ENCODE measurements at places on chromosomes 13 and 19.
A peak's percentile ranks its signal among the peaks of the same experiment; 100 is the strongest.

DNA sequence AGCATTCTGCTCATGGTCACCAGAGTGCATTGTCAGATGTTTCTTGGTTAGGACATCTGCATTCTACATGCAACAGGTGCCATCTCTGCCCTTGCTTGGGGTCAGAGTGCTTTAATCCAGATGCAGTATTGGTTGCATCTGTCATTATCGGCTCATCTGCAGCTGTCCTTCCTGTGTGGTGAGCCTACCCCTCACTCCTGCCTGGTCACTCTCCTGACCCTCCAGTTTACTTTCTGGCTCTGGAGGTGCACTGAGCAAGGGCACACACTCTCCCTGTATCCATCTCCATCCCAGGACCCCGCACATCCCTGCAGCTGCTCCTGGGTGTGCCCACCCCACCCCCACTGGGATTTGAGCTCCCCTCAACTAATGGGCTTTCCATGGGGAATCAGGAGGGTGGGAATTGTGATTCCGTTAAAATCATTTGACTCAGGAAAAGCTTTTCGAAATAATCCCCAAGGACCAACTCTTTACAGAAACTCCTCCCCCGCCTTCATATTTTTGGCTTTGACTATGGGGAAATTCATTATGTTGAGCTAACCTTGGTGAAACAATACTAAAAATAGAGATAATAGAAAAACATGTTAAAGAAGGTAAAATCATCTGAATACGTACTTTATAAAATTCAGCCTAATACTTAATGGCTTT lies 70.2 kb downstream of the COL4A2 start:
- no peak for DNase-seq

DNA sequence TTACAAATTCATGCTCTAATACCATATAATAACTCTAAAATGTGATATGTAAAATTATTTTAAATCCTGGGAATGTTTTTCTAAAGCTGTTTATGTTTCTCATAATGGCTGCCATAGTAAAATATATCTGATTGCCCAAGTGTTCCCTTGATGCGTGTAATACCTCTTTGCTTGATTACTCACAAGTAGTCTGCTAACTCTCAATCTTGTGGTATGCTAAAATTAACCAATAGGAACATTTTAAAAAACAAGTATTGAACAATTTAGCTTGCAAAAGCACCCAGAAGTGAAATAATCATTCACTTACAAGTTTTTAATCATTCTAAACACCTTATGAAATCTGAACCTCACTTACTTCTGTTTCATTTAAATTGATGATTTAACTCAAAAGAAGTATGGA lies 386.0 kb upstream of the ATXN8OS start:
- DNase-seq, result no peak

DNA sequence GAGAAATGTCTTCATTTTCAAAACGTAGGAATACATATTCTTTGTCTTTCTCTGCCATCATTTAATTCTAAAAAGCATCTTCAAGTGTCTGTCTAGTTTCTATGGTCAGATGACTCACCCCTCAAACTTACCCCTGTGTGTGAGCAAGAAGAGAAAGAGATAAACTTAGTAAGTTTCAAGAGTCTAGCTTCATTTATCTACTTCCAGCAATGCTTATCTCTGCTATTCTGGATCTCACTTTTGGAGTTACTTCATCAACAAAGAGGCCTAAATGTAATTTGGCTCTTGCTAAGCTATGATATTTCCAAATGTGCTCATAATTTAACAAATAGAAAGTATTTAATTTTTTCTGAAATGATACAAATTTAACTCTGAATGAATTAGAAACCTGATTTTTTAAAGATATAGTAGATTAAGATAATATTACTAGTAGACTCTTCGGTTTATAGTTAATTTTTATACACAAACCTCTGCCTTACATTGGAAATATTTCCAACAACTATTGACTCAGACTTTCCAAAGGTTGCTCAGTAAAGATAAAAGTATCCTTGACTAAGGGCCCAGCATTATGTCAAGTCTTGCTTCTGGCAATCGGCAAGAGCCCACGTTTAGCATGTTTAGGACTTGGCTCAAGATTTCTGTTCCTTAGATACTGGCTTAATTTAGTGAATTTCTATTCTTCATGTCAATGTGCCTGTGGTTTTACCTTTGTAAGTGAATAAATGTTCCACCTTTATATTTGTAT lies 1511.0 kb upstream of the SLC10A2 start:
- DNase-seq, result no peak

DNA sequence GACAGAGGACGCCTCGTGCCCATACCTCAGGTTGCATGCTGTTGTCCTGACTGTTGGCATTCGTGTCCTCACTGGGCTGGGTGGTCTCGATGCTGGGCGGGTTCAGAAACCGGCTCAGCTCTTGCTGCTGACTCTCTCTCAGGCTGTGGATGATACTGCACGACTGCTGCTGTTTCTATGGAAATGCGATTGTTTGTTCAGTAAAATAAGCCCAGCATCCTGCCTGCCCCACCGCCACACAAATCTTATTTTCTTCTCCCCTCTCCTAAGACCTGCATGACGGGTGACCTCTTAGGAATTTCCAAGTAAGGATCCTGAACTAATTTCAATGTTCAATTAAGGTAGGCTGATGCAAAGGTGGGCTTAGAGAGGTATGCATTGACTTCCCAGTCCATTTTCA lies 356.5 kb downstream of the NALCN start:
- no peak for DNase-seq

GRCh38 chr19:17202249-17202648 lies 12.9 kb upstream of the USE1 start:
- DNase-seq, result no peak

DNA sequence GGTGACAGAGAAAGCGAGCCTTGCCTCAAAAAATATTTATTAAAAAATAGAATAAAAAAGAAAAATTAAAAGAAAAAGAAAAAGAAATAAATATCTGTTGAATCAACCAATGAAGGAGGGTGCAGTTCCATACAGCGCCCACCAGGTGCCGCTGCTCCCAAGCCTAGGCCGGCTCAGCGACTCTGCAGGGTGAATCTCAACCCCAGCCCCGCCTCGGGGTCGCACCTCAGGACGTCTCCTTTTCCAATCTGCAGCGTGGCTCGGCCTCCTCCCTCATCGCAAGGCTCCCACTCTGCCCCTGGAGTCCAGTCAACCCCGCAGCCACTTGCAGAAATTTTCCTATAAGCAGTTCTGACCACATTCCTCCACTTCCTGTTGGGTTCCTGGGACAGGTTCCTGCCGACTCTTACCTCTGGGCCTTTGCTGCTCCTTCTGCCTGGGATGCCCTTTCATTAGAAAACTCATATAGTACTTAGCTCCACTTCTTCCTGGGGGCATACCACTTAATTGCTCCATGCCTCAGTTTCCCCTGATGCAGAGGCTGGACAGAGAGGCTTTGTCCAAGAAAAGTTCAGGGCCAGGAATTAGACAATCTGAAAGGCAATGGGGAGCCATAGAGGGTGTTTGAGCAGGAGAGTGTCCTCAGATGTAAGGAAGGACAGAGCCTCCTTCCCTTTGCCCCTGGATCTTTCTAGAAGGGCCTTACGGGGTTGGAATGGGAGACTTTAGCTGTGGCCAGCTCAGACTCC lies 24.3 kb downstream of the NFILZ start:
- DNase-seq, result no peak

DNA sequence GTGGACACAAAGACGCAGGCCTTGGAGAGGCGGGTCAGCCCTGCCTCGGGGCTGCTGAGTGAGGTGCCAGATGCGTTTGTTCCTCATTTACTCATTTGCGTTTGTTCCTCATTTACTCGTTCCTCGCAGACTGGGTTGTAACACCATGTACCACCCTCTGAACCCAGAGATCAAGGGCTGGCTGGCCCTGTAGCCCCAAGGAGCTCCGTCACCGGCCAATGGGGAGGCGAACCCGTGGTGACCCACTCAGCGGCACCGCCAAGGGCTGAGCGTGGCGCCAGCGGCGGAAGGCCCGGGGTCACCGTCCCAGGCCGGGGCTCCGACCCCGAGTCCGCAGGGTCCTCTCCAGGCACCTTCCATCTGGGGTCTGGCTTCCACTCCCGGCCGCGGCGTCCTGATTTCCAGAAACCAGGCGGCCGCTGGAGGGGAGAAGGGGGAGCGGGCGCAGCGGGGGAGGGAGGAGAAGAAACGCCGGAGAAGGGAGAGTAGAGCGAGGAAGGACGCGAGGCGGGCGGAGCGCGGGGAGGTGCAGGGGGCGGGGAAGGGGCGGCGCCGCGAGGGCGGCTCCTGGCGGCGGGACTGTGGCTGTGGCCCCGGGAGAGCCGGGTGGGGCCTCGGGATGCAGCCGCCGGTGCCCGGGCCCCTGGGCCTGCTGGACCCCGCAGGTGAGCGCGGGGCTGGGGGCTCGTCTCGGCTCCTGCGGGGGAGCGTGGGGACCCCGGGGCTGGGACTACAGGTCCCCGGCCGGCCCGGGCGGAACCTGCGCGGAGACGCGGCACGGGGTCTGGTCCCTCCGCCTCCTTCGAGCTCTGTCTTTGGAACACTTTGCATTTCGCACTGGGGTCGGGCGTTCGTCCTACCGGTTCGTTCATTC lies at the start of gene TMEM255B:
Gene TMEM255B (plus strand): TSS at position 576 of the 874 bp plus-strand sequence. CDS start 44 bp downstream, at position 620.
- peak; percentile 32 for DNase-seq

DNA sequence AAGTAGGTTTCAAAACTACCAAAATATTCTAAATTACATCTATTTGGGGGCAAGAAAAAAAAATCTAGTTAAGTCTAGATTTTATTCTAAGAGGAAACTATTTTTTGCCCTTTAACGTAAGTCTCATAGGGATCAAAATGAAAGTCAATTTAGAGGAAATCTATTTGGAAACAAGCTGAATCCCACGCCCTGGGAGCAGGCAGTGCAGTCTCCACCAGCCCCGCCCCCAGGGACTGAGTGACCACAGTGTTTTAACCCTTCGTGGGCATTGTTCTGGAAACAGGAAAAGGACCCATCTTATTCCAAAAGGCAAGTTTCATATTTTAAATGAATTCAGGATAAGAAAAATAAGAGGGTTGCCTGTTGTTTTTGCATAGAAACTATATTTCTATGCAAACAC lies 209.7 kb downstream of the SPRY2 start:
- DNase-seq, result no peak

DNA sequence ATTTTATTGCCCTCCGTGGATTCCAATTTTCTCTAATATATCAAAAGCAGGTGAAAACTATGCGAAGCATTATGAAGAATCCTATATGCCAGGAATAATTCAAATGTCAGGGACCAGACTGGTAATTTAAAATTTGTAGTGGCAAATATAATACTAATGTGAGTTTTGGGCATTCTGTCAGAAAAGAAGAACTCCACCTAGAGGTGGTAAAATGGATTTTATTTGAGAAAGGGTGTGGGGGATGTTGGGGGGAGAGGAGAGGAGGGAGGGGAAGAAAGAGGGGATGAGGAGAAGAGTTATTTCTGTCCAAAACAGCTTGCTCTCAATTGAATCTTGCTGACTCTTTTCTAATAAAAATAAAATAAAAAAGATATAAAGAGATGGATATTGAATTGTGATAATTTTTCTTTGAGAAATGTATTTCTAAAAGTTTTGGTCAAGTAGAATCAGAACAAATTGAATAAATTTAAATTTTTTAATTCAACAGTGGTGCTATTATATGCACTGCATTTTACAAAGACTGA lies 929.3 kb upstream of the SLITRK5 start:
- DNase-seq, result no peak

GRCh38 chr19:28307963-28308362 lies 905.0 kb downstream of the UQCRFS1 start:
- DNase-seq, result no peak

GRCh38 chr13:37138169-37138568 lies 32.7 kb upstream of the CSNK1A1L start:
- DNase-seq, result no peak

DNA sequence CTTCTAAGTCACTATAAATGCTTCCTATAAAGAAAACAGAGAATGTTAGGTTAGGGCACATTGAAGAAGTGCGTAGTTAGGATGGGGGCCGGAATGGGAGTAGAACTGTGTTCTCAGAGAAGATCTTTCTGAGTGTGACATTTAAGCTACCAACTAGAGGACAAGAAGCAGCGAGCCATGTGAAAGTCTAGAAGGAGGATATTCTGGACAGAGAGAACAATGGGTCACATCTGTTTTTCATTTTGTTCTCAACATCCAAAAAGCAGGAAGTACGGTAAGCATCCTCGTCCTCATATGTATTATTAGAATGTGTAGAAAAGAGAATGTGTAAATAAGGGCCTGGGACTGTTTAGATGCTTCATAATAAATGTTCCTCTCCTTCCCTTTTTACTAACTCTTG lies 44.5 kb upstream of the PARP4 start:
- no peak for DNase-seq

DNA sequence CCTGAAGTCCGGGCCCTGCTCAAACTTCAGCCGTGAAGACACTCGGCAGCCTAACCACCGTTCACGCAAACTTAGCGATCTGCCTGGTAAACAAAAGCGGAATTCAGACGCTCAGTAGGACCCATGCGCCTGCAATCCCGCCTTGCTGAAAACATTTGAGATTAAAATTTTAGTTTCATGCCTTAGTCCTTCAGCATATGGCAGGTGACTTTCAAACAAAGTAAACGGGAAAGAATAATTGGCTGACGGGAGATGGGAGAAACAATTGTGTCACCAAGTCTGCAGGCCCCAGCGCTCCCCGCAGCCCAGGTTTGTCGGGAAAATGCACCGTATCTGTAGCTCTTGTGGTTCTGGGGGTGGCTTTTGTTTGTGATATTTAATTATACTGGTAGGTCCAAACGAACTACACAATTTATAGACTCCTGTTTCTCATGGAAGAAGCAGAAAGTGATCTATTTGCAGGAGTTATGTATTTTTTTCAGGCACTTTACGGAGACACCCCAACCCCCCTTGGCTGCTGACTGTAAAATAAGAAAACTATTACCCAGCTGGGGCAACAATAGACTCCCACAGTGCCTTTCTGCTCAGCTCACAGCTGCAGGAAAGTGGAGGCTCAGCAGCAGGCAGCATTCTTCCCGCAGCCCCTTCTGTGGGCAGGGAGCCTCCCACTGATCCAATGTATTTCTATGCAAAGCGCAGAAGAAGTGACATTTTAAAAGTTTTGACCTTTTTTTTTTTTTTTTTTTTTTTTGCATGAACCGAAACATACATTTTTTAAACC lies 94.8 kb downstream of the SOX1 start:
- DNase-seq, result no peak

GRCh38 chr13:95492044-95492801 lies 60.3 kb upstream of the CLDN10 start:
- DNase-seq, result no peak

DNA sequence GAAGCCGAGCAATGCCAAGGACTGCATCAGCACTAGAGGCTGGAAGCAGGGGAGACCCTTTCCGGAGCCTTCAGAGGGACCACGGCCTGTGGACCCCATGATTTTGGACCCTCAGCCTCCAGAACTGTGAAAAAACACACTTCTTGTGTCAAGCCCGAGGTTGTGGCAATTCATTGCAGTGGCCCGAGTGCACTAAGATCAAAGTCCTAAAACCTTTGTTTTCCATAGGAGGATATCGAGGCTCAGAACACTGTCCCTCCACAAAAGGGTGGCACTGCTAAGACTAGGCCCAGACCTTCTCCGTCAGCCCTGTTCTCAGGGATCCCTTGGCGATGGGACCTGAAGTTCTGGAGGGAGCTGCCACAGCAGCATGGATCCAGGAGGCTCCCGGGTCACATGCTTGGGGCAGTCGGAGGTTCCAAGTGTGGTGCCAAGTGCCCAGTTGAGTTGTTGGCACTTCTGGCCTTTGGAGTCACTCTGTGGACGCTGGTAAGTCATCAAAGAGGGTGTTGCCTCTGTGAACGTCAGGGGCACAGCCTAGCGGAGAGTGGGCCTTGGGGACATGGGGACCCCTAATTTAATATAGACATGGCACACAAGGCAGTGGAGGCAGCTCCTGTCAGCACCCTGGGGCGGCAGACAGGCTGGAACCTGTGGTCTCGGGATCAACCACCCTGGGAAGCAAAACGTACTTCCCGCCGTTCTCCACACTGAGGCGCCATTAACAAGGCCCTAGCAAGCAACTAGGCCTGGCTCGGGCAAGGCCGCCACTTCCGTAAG lies 199.2 kb downstream of the COL4A1 start:
- no peak for DNase-seq

GRCh38 chr19:3626473-3627350 lies at the start of gene CACTIN:
TSS of gene CACTIN (minus strand) at chr19:3626790. CDS start at chr19:3626762, 28 bp downstream.
- peak; percentile 90 for DNase-seq

All from esophagus squamous epithelium (tissue), 5 donors.